Fibroblast of skin of left quadriceps (primary cell): ENCODE measurements at places on chromosomes 11 and 22.
A peak's percentile ranks its signal among the peaks of the same experiment; 100 is the strongest.

- DNase-seq, result peak; percentile 40
These were observed 78.5 kb downstream of the TMEM135 start for GRCh38 chr11:87116185-87116584.

DNA sequence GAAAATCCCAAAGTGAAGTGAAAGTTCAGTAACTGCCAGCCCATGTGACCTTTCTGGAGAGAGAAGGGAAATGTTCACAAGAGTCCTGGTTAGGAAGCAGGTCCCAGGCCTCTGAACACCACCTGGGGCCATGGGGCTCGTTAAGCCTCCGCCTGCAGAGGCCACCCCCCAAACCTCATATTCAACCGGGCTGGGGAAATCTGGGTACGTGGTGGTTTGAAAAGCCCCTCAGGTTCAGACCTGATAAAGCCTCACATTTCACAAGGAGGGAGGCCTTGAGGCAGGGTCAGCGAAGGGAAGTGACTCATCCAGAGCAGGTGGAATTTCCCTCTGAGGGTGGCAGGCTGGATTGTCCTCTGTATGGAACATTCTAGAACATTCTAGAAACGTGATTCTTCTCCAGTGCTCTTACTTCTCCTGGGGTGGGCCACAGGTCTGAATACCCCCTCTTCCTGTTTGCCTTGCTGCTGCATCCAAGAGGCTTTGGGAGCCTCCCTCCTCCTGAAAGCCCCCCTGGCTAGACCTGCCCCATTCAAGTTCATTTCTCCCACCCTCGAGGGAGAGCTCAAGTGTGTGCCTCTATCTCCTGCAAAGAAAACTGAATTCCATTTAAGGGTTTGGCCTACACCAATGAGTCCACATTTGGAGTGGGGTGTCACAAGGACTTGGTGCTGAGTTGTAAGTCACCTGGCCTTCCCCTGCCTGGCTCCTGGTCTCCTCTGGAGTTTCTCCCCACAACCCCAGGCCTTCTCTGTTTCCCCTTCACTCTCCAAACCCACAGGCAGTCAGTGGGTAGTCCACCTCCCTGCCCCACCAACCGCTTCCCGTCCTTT, 6.3 kb downstream of the FXYD2 start:
- DNase-seq, result no peak

DNA sequence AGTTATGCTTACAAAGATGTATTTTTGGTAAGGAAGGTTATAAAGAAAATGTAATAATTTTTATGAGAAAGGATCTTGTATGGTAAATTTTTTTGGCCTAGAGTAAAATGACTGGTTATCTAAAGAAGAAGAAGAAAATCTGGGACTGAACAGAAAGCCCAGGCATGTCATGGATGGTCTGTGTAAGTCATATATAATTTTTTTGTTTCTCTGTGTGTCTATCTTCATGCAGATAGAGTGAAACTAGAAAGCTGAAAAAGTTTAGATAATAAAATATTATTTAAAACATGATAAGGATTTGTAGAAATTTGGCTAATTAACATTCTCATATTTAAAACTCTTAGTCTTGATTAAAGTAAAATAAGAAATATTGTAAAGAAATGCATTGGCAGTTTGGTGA, 27.6 kb upstream of the MPEG1 start:
- no peak for DNase-seq

DNA sequence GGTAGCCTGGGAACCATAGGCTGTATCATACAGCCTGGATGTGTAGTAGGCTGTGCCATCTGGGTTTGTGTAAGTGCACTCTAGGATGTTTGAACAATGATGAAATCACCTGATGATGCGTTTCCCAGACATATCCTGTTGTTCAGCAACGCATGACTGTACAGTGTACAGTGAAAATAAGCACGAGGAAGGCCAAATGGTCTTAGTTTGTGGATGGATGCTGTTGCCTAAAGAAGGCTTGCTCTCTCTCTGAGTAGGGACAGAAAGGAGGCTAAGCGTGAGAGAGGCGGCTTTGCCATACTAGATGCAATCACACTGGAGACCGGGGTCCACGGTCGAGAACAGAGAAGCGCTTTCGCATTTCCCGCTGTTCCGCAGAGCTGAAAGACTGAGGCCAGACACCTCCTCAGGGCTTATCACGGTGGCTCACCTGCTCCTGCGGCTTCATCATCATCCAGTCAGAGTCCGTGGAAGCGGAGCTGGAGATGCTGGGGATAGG, 27.6 kb upstream of the APLP2 start:
- DNase-seq, result peak; percentile 82

GRCh38 chr11:9859554-9860305, 195.9 kb downstream of the SWAP70 start:
- DNase-seq, result peak; percentile 50

DNA sequence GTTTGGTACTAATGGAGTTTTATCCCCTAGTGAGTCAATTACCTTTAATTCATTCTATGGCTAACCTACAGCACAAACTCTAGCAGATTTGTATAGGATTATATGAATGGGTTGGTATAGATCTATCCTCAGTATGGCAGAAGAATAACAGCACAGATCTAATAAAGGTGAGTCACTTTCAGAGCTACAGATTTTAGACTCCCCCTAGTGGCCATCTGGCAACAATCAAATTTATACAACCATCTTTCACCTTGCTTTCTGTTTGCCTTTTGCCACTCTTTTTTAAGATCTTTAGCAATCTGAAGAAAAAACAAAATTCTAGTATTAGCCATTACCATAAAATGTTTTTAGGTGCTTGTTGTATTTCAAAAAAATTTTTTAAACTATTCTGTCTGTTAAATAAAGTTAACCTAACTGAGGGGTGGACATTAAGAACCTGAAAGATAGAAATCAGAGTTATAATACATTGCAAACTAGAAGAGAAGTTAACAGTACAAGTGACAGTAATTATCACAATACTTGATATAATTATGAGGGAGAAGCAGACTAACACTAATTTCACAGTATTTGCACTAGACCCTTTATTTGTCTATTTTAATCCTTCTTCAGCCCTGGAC, 25.8 kb downstream of the DDIAS start:
- DNase-seq, result peak; percentile 25

- DNase-seq, result no peak
These were observed 16.8 kb downstream of the SERPING1 start for GRCh38 chr11:57614234-57614772.

GRCh38 chr22:32920734-32921133, 119.2 kb downstream of the TIMP3 start:
- DNase-seq, result no peak

DNA sequence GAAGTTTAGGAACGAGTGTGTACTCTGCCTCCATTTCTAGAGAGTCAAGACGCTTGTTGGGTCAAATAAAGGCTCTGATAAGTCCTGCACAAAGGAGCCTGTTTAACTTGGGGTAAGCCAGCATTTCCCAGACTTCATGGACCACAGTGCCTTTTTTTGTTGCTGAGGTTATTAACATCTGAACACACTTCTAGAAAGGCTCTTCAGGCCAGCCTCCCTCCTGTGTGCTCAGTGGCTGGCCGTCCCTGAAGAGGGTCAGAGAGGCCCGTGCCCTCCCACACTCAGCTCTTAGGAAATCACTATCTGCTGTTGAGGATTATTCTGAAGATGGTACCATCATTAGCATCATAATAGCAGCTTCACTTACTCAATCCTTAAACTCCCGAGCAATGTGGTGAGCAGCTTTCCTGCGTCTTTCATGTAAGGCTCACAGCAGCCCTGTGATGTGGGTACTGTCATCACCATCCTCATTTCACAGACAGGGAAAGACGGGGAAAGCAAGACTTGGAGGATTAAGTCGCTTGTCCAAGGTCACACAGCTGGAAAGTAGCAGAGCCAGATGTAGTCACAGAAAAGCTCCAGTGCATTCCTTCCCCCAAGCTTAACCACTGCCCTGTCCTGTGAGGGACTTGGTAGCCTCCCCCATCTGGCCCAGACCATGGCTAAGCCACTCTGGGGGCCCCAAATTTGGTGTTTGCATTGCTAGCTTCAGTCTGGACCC, 71.3 kb downstream of the TSPAN18 start:
- peak; percentile 52 for DNase-seq
